ENCODE measurements at places on chromosomes 11 and 22.

DNA sequence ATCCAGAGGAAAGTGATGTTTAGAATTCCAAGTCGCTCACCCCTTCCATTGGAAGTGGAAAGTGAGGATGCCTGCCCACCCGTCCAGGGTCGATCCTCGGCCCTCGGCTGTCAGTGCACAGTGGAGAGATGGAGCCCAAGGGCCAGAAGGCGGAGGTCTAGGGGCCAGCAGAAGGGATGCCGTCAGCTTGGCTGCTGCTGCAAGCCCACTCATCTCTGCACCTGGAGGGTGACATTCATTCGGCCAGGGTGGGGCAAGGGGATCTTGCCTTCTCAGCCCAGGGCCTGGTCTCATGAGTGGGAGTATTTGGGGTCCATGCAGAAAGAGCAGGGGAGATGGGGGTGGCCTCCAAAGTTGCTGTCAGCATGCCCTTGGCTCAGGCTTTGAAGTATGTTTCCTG lies 30.7 kb downstream of the LINC01488 start:
- DNase-seq: no peak

GRCh38 chr22:22565981-22566380 lies 6.9 kb upstream of the PRAME start:
- DNase-seq: peak; percentile 22

DNA sequence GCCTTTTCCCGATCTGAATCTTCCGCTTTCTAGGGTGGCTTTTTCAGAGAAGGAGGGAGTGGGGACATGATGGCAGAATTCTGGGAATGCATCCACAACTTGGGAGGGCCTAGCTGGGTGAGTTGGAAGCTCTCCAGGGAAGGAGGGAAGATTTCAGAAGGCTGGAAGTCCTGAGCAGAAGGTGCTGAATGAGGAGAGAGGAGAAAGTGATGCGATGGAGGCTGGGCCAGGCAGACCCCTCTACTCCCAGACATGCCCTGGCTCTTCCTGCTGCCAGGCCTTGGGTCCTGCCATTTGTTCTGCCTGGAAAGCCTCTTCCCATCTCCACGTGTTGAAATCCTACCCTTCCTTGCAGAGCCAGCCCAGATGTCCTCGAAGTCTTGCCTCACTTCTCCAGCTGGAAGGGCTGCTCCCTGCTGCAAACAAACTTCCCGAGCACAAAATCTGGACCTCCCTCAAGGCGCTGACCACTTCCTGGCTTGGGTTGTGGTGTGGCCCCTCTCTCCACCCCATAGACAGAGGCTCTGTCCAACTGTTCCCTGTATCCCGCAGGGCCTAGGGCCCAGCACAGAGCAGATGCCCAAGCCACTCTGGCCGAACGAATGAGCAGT lies 16.8 kb downstream of the LRRC32 start:
- peak; percentile 68 for DNase-seq

DNA sequence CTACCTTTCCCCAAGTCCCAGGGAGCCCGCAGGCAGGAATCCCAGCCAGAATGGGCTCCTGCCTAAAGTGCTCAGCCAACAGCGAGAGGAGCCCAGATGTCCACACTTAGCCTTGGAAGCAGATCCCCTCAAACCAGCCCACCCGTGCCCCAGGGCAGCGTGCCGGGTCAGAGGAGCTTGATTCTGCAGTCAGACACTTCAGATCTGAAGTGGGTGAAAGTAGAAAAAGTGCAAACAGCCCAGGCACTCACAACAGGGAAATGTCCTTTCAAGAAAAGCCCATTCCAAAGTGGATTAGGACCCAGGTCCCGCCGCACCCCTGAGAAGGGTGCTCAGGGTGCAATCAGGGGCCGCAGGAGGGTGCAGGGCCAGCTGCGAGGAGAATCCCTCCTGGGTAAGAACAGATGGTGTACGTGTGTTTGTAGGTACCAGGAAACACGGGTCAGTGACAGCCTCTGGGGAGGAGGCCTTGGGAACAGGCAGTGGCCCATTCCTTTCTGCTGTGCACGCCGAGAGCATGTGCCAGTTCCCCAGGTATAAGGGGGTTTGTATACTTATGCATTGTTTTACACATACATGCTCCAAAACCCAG lies 17.7 kb downstream of the ELFN2 start:
- DNase-seq: no peak

DNA sequence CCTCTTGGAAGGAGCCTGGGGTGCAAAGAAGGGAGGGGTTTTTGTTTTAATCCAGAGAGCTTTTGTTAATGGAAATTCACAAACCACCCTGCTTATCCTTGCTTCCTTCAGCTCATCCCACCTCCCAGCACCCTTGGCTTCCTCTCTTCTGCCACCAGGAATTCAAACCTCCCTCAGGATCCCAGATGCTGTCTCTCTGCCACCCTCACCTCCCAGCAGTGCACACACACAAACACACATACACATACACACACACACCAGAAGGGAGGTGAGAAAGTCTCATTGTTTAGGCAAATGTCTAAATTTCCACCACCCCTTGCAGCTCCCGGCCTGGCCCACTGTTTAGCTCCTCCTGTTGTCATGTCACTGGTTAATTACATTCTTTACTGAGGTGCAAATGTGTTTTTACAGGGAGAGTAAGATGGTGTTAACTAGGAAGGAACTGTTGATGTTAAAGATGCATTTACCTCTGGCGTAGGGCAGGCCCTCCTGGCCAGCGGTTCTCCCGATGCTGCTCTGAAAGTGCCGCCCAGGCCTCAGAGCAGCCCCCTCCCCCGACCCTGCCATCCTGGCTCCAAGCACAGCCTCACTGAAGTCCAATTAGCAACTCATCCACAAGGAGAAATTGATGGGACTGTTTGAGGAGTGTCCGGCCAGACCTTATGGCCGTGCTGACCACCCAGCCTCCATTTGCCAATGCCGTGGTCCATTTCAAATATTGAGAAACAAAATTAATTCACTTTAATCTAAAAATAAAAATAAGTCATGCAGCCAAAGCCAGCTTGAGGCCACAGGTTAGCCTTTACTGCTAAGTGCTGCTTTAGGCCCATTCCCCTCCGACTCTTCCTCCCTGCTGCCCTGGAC lies 165.4 kb downstream of the FEZ1 start:
- DNase-seq: no peak

DNA sequence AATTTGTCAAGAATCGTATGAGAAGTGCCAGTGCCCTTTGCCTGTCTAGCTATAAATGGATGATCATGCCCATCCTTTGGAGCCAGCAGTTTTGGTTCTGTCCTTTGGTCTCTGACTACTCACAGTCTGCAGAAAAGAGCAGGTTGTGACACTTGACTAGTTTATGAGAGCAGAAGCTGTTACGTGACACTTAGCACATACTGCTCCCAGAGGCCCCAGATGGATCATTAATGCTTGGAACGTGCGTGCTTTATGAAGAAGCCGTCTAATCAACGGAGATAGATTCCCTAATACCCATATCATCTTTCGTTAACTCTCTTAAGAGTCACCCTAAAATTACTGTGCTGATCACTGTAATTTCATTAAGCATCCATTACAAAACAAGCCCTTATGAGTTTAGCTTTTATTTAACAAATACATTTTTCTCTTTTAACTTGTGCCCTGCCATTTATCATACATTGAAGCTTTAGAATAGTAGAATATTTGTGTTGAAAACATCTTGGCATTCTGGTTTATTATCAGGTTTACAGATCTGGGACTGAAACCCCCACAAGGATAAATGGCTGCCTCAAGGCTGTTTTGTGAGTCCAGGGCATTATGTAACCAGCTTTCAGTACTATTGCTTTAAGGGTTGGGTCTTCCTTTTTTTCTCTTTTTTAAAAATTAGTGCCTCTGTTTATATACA lies 47.0 kb upstream of the ADORA2A start:
- no peak for DNase-seq

DNA sequence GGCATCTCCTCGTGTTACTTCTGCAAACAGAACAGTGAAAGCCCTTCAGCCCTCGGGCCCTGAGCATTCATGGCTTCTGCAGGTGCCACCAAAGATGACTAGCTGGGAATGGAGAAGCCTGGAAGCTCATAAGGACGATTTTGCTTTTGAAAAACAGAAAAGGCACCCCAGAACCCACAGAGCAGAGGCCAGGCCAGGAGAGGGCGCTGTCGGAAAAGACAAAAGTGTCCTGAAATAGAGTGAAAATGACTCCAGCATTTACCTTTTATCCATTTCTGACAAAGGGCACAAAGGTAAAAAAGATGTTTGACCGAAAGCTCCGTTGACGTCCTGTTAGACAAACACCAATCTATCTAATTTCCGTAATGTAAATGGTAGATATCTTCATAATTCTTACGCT lies 37.6 kb downstream of the ZNF195 start:
- DNase-seq: no peak

DNA sequence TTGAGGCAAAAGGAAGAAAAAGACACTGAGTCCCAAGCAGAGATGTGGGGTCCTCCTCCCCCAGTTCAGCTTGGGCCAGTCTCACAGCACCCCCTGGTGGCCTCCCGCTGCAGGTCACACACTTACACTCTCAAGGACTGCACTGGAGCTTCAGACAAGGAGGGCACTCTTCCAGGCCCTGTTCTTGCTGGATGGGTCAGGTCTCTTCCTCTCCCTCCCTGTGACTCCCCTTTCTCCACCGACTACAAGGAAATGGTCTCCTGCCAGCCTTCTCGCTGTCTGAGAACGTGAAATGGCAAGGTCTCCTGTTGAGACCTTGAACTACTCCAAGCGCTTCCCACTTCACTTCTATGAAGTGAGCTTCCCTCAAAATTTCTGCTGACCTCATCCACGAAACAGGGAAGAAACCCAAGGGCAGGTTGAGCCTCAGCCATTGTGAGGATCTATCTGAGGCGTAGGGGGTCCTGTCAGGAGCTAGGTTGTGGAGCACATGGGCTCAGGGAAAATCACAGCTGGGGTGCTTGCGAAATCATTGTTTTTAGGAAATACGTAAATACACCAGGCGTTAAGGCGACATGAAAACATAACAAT lies 11.2 kb upstream of the IGLL1 start:
- DNase-seq: peak; percentile 59

All from EH (cell line).